ENCODE measurements at places on chromosomes 7 and 10.

DNA sequence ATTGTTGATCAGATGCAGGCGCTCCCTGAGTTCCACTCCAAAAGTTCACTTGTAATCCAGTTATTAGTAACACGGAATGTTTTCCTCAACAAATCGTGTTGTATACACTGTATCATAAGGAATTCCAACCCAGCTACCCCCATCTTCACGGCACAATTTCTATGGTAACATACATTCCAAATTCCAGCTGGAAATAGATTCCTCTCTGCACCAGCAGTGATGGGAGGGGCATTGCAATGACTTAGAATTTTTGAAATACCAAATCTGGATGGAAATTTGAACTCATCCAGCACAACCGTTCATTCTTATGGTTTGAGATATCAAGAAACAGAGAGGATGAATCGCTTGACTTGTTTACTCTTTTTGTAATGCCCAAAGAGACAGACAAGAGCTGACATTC lies 38.9 kb upstream of the RHEB start:
- DNase-seq, result peak; percentile 12

DNA sequence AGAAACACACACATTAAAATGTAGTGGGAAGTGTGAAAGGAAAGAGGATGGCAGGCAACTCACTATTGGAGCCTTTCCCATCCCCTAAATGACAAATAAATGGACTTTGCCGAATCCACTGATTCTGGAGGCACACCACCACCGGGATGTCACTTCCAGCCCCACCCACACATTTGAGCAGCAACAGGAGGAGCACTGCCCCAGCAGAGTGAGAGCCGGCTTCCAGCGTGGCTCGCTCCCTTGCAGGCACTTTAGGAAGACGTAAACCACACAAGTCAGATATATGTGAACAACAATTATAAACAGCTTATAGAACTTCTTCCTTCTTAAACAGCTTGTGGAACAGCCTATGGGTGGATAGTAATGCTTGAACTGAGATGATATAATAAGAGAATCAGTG lies 191.0 kb downstream of the DGKI start:
- no peak for DNase-seq

GRCh38 chr7:1140476-1141104 lies 19.4 kb downstream of the ZFAND2A start:
- DNase-seq, result no peak

GRCh38 chr10:125163803-125164202 lies 3.4 kb upstream of the CTBP2 start:
- no peak for DNase-seq

DNA sequence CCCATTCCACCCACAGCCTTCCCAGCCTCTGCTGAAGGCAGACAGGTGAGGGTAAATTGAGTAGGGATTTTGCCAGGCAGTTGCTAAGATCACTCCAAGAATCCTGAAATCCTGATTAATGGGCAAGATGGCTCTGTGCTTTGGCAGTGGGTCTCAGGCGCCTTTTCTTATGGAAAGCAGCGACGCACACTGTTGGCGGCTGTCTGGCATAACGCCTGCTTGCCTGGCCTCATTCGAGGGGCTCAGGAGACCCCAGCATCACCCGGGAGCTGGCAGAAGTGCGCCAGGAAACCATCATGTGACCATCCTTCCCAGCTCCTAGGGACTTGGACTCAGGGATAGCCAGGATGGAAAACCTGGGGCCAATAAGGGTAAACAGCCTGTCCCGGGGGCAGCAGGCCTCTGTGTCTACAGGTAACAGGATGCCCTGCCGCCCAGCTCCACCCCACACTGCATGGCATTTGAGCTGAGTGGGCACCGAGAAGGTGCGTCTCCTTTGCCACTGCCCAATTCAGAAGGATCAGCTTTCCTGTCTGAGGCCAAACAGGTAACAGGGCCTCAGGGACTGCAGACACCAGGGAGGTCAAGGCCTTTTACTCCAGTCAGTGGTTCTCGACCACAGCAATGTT lies 98.6 kb downstream of the FAM53B start:
- no peak for DNase-seq

GRCh38 chr7:16484453-16485158 lies 19.1 kb upstream of the SOSTDC1 start:
- DNase-seq, result peak; percentile 76

DNA sequence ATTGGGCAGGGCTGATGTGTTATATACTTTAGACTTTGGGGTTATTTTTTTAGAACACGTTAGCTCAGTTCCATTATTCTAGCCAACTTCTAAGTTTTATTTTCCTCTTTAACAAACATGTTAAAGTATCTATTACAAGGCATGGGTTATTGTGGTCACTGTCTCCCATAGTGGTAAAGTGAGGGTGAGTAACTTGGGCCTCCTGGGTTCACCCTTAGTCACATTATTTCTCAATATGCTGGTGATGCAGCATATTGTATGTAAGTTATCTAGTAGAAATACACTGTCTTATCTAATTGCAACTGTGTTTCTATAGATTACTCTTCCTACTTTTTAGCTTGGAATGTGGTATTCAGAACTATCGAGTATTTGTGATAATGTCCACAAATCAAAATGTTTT lies 65.9 kb downstream of the BBS9 start:
- no peak for DNase-seq

GRCh38 chr7:96591900-96592676 lies 117.6 kb downstream of the SEM1 start:
- DNase-seq, result no peak

GRCh38 chr10:119078422-119079179 lies 2.0 kb downstream of the EIF3A start:
- no peak for DNase-seq

DNA sequence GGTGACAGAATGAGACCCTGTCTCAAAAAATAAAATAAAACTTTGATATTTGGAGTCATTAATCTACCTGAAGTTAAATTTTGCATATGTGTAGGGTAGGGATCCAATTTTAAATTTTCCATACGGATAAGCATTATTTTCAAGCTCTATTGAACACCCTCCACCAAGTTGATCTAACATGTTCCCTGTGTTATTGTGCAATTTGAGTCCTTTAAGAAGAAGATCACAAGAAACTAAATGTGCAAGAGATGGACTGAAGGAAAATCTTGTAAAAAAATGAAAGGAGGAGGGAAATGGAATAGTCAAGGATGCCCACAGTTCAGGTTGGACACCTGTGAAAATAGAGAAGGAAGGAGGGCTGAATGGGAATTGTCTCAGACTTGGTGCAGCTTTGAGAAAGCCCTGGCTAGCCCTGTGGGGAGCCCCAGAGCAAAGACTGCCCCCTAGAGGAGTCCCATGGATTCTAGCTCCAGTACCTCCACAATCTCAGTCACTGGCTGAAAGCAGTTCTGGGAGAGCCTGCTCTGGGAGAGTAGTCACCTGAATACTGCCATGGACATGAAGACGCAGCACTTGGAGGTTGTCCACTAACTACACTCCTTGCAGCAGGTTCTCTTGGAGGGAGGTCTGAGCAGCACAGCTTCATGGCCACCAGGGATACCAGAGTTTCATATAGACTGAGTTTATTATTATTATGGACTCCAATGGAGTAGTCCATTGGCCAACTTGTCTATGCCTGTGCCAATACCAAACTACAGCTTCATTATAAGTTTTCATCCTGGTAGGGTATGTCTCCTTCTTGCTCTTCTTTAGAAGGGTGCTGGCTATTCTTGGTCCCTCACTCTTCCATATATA lies 5.7 kb upstream of the TIAL1 start:
- DNase-seq, result peak; percentile 31

DNA sequence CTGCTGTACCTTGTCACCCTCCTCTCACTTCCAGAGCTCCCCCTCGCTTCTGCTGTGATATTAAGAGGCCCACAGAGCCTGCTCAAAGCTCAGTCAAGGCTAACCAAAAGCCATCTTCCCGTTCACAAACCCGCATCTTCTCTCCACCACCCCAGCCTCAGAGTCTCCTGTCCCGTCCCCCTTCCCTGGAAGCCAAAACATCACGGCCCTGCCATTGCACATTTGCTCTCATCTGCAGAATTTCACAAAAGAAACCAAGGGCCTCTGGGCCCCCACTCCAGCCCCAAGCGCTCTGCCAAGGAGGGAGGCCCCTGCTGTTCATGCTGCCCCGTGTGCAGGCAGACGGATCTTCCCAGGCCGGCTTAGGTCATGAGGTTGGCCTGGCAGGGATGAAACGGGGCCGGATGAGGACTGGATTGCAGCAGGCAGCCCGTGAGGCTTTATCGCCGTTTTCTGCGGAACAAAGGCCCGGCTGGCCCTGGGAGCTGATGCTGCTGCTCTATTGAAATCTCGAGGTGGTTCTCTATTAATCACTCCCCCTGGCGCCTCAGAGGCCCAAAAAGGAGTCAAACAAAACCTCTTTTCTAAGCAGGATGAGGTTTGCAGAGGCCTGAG lies 31.6 kb upstream of the FOXK1 start:
- DNase-seq, result peak; percentile 34

DNA sequence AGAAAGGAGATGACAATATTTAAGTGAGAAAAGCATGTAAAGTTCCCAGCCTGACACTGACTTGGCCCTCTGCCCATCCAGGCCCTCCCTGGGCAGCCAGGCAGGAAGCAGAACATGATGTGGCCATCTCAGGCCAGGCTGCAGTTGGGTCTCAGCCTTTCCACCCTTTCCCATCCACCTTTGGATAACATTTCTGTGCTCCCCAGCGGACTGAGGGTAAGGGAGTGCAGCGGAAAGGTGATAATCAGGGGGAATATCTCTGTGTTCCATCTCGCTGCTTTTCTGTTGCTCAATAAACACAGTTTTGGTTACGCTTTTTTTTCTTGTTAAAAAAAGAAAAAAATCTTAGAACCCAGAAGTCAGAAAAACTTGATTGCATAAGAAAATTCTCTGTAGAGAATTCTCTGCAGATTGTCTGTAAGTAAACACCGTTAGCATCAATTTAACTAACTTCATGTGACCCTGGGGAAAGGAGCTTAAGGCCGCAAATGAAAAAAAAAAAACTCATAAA lies 37.2 kb upstream of the TARP start:
- no peak for DNase-seq

DNA sequence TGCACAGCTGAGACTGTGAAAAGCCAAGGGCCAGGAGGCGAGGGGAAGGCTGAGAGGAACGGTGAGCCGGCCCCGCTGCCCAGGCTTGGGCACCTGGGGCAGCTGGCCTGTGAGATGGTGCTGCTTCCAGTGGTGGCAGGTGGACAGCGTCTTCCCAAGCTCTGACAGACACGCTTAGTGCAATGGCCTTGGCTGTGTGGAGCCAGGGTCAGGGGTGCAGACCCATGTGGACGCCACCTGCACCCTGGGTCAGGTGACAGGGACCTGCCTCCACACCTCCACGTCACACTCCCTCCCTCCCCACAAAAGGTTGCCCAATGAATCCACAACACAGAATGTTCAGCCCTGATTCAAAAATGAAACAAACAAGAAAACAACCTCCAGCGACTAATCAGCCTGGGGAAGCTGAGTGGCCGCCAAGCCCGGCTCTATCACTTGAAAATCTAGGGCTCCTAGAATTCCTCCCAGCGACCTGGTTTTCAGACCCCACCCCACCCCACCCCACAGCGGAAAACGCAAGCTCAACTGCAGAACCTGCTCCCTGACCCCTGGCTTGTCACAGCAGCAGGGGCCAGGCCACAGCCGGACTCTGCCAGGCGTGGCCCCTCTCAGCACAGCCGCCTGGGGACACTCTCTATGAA lies 54.3 kb downstream of the PRKAG2 start:
- DNase-seq, result no peak

- DNase-seq, result no peak
Observed at GRCh38 chr10:29322918-29323317, 34.0 kb downstream of the LYZL1 start.

- no peak for DNase-seq
Observed at GRCh38 chr7:49297958-49298357, 373.6 kb downstream of the CDC14C start.

- DNase-seq, result no peak
Observed at GRCh38 chr7:44969049-44969700, 9.6 kb downstream of the MYO1G start.

DNA sequence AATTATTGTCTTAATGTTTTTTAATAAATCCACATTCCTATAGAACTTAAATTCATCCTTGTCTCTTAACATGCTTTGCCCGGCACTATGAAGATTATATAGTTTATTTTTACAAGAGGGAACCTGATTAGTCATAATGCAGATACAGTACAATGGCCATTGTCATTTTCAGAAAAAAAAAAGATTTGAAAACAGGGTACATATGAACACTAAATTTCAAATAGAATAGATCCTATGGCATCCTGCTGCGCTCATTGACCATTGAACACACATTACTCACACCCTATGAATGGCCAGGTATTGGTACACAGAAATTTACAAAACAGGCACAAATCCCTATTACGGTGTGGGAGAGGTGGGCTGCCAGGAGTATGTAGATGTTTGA lies 2.0 kb upstream of the KLF6 start:
- DNase-seq, result no peak

DNA sequence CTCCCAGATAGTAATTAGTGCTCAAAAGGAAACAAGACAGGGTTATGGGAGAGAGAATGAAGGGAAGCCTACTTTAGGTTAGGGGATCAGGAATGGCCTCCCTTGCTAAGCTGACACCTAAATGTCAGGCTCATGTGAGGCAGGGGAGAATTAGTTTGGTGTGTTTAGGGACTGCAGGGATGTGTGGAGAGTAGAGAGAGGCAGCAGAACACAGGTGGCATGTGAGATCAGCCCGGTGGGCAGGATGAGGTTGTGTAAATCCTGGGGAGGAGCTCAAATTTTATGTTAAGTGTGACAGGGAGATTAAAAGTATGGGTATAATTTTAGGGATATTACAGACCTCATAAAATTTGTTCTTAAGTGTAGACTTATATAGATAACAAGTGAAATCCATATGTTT lies 56.2 kb upstream of the ZNF438 start:
- DNase-seq, result no peak

DNA sequence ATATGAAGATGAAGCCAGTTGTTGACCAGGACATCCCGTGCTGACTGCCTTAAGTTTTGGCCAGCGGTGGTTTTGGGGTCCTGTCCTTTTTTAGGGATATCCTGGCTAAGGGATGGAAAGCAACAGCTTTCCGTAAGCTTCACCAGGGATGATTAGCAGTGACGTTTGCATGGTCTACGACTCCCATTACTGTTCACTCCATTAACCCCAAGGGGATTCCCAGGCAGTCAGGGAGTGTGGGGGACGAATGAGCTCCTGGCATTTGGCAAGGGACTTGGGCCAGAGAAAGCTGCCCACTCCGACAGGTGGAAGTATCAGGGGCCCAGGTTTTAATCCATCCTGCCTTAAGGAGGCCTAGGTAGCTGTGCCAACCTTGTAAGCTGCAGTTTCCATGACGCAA lies 66.8 kb downstream of the ITGB1 start:
- DNase-seq, result no peak

DNA sequence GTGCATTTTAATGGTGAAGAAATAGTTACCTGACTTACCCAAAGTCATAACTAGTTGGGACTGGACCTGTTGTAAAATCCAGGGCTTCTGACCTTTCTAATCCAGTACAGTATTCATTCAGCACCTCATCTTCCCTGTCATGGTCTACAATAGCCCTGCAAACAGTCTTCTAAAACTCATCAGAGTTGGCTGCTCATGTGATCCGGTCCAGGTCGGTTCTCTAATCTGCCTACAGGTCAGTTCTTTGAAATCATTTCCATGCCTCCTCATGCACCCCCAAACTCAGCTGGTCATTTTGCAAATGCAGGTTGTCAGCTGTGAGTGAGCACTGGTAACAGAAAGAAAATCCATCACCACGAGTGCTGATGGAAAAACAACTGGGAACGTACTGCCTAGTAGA lies 451.6 kb upstream of the GALNT17 start:
- no peak for DNase-seq

- DNase-seq, result no peak
Observed at GRCh38 chr7:41708581-41709358, 5.9 kb upstream of the INHBA start.
